ENCODE measurements at places on chromosomes 2 and 18.

DNA sequence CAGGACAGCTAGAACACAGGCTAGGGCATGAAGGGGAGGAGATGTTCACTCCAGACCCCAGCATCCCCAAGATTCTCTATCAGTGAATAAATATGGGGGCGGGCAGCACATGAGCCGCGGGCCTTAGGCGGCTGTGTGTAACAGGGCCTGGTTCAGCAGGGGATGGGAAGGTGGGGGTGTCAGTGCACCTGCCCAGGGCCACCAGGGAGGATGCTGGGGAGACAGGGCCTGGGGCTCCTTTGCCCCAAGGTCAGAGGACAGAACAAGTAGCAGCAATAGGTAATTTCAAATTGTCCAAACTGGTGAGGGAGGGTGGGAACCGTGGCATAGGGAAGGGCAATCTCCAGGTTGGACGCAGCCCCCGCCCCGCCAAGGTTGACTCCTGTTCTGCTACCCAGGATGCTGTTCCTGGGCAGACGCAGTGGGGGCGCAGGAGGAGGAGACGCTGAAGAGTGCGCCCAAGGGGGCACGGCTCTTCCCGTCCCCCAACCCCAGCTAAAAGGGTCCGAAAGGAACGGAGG lies 16.2 kb downstream of the CYP26B1 start:
- DNase-seq: peak; percentile 21

DNA sequence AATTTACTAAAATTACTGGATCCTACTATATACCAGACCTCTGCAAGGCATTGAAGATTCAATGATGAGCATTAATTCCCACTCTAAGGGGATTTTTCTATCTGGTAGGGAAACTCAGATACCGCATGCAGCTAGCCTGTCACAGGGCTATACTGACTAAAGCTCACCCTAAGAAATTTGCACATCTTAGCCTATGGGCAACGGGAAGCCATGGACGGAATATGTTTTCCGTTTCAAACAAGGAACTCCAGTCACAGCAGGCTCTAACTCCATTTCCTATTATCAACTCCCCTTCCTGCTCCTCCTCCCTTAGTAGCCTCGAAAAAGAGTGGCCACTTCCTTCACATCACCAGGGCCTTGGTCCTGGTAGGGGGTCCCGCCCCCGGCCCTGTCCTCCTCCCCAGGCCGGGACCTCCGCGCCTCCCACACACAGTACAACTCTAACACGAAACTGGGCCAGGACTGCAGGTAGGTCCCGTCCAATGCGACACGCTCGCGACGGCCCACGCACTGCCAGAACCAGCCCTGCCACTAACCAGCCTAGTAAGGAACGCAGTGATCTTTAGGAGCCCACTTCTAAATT lies 659 bp upstream of the COX5B start:
- no peak for DNase-seq

- DNase-seq: no peak
Measured at GRCh38 chr2:218418717-218419458, at the start of gene VIL1. Gene VIL1 (plus strand): TSS chr2:218419123. CDS start chr2:218423779, 4,656 bp downstream.

GRCh38 chr2:75595541-75596395 lies 35.0 kb upstream of the EVA1A start:
- DNase-seq: no peak

- DNase-seq: no peak
Measured at GRCh38 chr2:17625446-17625845, 85.0 kb downstream of the VSNL1 start.

- DNase-seq: no peak
Measured at GRCh38 chr2:177553176-177553884, 160.8 kb downstream of the AGPS start.

GRCh38 chr2:28869494-28870145 lies 489 bp downstream of the TRMT61B start:
- DNase-seq: no peak

DNA sequence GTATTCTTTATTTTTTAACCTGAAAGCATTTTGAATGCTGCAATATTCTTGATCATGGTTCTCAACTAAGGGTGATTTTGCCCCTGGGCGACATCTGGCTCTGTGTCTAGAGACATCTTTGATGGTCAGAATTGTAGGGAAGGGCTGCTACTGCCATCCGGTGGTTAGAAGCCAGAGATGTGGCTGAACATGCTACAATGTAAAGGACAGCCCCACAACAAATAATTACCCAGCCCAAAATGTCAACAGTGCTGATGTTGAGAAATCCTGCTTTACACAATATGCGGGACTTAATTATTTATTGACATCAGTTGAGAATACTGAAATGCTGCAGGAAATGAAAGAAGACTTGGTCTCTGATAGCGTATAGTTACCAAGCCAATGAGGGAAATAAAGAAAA lies 37.5 kb upstream of the SERPINB2 start:
- no peak for DNase-seq

- no peak for DNase-seq
Measured at GRCh38 chr2:12096051-12096787, 349.8 kb downstream of the LPIN1 start.

DNA sequence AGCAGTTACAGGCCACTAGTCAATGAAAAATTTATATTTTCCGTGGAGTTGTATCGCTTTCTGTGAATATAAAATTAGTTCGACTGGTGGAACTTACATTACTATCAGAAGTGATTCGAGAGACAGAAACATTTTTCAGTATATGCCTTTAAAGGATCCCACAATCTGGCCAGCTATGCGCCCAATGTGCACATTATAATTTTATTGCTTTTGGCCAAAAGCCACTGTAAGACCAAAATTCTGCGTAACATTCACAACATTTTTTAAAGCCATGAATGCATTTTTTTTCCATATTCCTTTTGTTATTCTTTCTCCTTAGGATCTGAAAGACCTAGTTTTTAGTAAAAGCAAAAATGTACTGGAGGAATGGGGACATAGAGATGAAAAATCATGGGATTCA lies 131.0 kb upstream of the CHAC2 start:
- DNase-seq: no peak

DNA sequence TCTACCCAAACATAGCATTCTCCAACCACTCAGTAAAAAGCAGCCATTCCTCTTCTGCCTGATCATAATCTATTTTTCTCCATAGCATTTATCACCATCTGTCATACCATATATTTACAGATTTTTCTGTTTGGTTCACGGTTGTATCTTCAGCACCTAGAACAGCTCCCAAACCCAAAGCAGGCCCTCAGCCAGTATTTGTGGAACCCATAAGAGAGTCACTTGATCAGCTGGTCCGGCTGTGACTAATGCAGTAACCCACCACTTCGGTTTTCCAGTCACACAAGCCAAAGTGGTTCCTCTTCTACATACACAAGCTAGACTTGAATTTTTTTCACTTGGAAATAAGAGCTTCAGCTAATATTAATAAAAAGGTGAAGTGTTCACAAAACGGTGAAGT lies 511.6 kb upstream of the CELF4 start:
- DNase-seq: no peak

DNA sequence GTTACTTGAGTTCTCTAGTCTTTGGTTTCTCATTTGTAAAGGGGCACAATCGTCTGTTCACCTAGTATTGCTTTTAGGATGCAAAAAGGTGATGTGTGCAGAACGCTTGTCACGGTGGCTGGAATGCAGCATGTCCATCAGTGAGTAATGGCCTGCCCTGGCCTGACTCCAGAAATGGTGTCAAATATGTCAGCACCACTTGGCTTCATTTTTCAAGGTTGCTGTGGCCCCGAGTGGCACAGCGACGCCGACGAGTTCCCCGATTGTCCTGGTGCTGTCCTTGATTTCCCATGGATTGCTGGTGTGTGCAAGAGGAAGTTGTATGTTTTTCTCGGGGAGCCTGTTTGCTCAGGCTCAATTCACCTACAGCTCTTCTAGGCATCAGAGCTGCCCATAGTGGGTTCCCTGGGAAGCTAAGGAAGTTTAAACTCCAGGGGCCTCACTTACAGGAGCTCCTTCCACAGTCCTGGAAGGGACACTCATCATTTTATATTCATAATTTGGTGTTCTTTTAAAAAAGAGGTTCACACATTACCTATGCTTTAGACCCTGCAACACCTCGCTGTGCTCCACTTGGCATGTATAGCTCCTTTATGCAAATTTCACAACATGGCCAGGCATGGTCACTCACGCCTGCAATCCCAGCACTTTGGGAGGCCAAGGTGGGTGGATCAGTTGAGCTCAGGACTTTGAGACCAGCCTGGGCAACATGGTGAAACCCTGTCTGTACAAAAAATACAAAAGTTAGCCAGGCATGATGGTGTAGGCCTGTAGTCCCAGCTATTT lies 25.6 kb upstream of the ZNF407 start:
- DNase-seq: no peak

GRCh38 chr2:240437861-240438809 lies 2.7 kb downstream of the GPC1 start:
- DNase-seq: peak; percentile 89

DNA sequence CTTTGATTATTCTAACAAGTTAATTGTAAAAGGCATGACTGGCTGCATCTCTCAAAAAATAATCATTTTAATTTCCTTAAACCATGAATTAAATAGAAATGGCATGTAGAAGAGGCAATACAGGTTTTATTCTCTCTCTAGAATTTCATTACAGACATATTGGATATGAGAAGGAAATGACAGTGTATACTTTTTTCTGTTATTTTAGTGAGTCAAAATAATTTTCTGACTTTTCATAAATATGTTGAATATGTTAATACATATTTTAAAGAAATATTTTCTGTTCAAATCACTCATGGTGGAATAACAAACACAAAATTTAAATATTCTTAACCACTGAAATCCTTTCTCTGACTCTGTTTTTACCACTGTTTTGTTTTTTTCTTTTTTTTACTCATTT lies 510.4 kb downstream of the LRP1B start:
- no peak for DNase-seq

DNA sequence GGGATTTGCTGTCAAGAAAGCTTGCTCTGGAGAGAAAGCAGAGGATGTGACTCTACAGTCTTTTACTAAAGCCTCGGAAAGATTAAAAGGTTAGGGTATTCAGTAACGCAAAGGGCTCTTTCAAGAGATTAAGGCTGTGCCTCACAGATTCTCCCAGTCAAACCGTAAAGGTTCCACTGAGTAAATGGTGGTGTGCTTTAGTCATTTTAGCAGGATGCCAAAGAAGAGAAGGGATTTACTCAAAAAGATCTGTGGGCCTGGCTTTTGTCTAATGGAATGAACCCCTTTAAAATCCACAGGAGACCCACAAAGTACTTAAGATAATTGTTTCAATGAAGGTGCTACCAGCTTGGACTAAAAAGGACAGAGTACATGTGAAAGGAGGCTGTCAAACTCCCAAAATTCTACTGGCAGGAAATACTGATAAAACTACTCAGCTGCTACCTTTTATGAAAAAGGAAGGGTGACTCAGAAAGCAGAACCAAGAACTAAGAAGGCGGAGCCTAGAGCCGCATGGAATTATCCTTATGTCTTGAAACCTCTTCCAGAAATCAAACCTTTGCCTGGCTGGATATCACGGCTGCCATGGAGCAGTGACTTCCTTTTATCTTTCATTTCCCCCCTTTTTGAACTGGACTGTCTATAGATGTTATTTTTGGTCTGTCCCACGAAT lies 670.2 kb upstream of the ZEB2 start:
- DNase-seq: no peak

GRCh38 chr2:118609138-118609537 lies 238.3 kb downstream of the EN1 start:
- no peak for DNase-seq

DNA sequence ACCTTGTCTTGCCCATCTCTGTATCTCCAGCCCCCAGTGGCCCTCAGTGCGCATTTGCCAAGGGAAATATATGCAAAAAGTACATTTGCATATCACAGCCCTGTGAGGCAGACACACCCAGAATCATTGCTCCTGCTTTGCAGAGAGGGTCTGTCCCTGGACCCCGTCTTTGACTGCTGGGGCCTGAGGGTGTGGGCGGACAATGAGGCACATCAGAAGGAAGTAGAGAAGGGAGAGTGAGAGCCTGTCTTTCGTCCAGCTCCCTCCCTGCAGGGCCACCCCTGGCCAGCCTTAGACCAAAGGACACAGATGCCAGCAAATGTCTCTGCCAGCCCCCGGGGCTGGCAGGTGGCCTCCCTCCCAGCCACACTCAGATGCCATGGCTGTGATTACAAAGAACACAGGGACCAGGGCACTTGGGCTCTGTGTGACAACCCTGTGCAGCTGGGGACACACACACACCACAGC lies 516.2 kb upstream of the MYT1L start:
- no peak for DNase-seq

GRCh38 chr2:72759755-72760154 lies 66.1 kb downstream of the EXOC6B start:
- no peak for DNase-seq

GRCh38 chr2:190137561-190137960 lies 75.0 kb upstream of the MSTN start:
- DNase-seq: no peak

GRCh38 chr2:223142118-223142517 lies 90.1 kb downstream of the KCNE4 start:
- no peak for DNase-seq

- DNase-seq: no peak
Measured at GRCh38 chr18:25998461-25998860, 92.0 kb downstream of the SS18 start.

- DNase-seq: no peak
Measured at GRCh38 chr2:132419235-132419634, 2.6 kb downstream of the GPR39 start.

DNA sequence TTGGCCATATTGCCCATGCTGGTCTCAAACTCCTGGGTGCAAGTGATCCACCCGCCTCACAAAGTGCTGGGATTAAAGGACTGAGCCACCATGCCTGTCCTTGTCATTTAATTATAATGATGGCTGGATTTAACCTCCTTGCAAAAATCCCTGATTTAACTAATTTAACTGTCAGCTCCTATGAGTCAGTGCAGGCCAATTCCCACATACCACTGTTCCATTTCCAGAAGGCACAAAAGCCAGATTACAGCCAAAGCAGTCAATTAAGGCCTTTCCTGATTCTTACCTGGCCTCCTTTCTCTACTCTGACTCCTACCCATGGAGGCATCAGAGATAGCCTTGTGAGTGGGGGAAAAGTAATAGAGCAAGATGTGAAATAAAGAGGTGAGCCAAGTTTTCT lies 12.3 kb upstream of the SLC35F5 start:
- DNase-seq: no peak

GRCh38 chr2:133362061-133362476 lies 206.2 kb downstream of the NCKAP5 start:
- no peak for DNase-seq

GRCh38 chr2:12702168-12703121 lies 14.3 kb upstream of the TRIB2 start:
- peak; percentile 72 for DNase-seq

GRCh38 chr18:48316177-48316576 lies 93.0 kb downstream of the ZBTB7C start:
- no peak for DNase-seq

GRCh38 chr2:36397728-36398413 lies 42.3 kb downstream of the CRIM1 start:
- DNase-seq: no peak

GRCh38 chr18:69981948-69982347 lies 34.3 kb upstream of the CD226 start:
- no peak for DNase-seq

GRCh38 chr2:10016001-10016801 lies 27.1 kb upstream of the KLF11 start:
- no peak for DNase-seq

GRCh38 chr2:205905576-205905975 lies 180.4 kb downstream of the INO80D start:
- no peak for DNase-seq

- DNase-seq: no peak
Measured at GRCh38 chr2:189609423-189609816, 28.8 kb upstream of the SLC40A1 start.
